Stimulated activated CD4-positive, alpha-beta T cell treated with anti-CD3 and anti-CD28 coated beads, Interleukin-1b, Interleukin-23, amount 100 ng/mL, for 24 hours (primary cell): ENCODE measurements at places on chromosomes 2 and 18.

DNA sequence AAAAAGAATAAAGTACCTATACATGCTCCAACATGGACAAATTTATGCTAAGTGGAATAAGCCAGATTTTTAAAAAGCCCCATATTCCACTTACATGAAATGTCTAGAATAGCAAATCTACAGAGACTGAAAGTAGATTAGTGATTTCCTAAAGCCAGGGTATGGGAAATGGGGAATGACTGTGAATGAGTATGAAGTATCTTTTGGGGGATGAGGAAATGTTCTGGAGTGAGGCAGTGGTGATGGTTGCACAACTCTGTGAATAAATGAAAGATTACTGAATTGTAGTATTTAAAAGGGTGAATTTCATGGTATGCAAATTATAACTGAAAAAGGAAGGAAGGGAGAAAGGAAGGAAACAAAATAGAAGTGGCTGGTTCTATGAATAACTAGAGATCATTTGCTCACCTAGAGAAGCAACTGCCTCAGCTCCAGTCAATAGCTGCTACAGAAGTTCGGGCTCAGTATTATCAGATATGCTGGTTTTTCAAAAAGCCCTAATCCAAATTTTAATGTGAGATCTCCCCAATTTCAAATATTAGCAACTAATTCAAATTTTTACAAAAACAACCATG lies 39.3 kb downstream of the MAP3K2 start:
- no peak for DNase-seq

- DNase-seq: no peak
These were observed 277.1 kb upstream of the NRP2 start for GRCh38 chr2:205405194-205405593.

DNA sequence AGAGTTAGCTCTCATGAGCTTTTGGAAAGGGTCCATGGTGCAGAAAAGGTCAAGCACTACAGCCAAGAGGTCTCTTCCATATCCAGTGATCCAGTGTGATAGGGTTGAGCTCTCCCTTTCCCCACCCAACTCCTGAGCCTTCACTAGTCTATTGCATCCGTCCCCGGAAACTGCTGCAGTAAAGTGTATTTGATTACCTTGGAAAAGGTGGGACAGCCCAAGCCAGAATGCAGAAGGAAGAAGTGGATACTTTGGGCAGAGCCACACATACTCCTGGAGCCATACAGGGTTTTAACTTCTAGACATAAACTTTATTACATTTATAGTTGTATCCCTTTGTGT lies 3.6 kb downstream of the PNKD start:
- no peak for DNase-seq

- DNase-seq: no peak
These were observed 1357.5 kb upstream of the CELF4 start for GRCh38 chr18:38923126-38923525.

- DNase-seq: no peak
These were observed 36.3 kb downstream of the MOGAT1 start for GRCh38 chr2:222707689-222708273.

- DNase-seq: no peak
These were observed 57.3 kb downstream of the ARHGAP25 start for GRCh38 chr2:68791914-68792313.

DNA sequence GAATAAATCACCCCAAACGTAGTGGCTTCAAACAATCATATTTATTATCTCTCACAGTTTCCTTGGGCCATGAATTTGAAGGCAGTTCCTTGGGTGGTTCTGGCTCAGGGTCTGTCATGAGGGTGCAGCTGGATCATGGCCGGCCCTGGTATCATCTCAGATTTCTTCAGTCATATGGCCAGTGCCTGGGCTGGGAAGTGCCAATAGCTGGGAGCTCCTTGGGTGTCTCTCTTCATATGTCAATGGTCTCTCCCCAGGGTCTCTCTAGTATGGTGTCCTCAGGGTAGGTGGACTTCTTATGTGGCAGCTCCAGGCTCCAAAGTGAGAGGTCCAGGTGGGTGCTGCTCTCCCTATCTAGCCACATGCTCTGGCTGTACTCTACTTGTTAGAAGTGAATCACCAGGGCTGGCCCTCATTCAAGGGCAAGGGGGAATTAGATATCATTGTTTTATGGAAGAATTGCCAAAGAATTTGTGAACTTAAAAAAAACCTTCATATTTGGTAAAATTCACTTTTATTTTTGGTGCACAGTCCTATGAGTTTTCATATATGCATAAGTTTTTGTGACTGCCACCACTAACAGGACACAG lies 15.4 kb downstream of the FHOD3 start:
- no peak for DNase-seq

- no peak for DNase-seq
These were observed 5.9 kb downstream of the GEN1 start for GRCh38 chr2:17759805-17760204.

- DNase-seq: no peak
These were observed 218.5 kb downstream of the LDLRAD4 start for GRCh38 chr18:13437034-13437433.
